ENCODE measurements at places on chromosomes 2 and 18.

DNA sequence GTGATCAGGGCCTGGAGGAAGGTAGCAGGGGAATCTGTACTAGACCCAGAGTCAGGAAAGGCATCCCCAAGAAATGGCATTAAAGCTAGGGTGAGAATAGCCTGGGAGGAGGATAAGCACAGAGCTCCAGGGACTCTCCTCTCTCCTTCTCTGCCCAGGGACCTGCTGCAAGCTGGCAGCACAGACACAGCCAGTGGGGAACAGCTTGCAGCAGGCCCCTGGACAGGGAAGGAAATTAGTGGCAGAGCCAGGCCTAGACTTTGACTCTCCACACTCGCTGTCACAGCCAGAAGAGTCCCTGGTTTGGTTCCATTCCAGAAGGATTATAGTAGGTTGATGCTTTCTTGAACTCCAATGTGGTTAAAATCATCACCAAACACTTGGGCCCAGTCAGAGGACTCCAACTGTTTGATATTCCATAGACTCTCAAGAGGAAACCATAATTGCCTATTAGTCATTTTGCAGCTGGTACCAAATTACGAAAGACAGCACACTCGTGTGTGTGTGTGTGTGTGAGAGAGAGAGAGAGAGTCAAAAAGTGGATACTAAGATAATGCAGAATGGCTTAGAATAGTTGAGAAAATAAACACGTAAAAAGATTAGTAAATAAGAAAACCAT is 95.5 kb upstream of the ATP8B1 start:
- DNase-seq, result no peak

- DNase-seq, result no peak
Observed at GRCh38 chr18:22343613-22344012, 74.1 kb downstream of the CTAGE1 start.

DNA sequence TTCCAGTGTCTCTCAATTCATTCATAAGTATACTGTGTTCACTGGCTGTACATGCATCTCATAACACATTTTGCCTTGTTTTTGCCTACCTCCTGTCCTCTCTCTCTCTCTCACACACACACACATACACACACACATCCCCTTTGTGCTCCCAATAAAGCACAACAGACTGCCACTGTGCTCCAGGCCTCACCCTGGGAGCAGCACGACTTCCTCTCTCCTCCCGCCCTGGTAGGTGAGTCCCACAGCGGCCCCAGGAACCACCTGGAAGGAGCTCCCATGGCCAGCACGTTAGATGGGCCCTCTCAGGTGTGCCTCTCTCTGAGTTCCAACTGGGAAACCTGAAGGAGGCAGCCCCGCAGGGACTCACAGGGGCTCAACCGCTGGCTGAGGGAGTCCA is 65.4 kb downstream of the MARCHF4 start:
- no peak for DNase-seq

DNA sequence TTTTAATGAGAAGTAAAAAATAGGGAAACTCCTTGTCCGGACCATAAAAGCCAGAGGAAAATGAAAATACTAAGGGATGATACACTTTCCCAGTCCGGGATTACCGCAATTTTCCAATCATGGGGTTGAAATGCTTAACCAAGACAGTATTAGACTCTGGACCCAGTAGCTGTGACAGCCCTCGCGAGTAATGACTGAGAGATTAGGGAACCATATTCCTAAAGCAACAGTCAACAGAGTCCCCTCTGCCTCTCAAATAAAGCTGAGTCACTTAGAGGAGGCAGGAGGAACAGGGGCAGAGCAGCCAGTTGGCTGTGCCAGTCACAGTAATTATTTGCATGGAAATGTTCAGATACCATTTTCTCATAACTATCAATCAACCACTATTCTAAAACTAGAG is 34.8 kb downstream of the GPATCH11 start:
- DNase-seq, result no peak

DNA sequence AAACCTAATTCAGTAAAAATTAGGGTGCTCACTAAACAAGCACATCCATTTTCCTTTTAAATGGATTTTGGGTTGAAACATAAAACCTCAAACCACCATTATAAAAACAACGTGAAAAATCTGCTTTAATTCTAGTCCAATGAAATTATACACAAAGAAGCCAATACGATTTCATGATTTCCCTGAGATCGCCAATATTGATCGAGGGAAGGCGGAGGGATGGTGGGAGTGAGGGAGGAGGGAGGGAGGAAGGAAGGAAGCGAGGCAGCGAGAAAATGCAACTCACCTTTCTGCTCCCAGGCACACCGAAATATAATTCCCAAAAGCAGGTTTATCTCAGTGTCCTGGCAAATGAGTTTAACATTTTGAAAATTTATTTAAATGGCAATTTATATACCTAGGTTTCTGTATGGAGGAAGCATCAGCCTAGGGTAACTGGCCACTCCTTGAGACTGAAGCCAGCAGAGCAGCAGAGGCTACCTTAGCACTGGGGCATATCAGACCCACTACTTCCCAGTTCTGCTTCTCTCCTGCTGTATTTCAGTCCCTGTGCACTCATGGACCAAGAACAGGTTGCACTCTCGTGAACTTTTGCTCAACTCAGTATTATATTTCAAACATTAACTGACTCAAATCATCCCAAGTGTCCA is 2.3 kb upstream of the ONECUT2 start:
- no peak for DNase-seq

GRCh38 chr18:49360582-49360981 is 99.9 kb downstream of the DYM start:
- no peak for DNase-seq

- DNase-seq, result no peak
Observed at GRCh38 chr18:76426737-76427305, 68.2 kb downstream of the ZNF516 start.

All from RWPE2 (cell line).